ENCODE measurements at places on chromosomes 11 and 22.

DNA sequence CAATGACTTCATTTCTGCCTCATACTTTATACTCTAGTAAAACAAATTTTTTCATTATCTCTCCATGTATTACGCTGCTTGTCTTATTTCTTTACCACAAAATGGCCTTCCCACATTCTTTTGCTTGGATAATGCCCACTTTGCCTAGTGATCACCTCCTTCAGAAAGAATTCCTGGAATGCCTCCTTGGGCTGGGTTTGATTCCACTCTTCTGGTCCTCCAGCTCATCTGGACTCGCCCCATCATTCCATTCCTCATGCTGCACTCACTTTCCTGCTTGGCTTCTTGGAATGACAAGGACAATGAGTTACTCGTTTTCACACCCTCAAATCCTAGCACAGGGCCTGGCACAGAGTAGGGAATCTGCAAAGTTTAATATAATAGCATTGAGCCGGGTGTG is 475.1 kb upstream of the LARGE1 start:
- DNase-seq, result no peak

- DNase-seq, result no peak
Measured at GRCh38 chr11:112382561-112382960, 121.9 kb upstream of the PLET1 start.

GRCh38 chr11:69509846-69510390 is 28.5 kb downstream of the LINC01488 start:
- no peak for DNase-seq

GRCh38 chr11:61090521-61090920 is 11.8 kb upstream of the CD5 start:
- DNase-seq, result no peak

DNA sequence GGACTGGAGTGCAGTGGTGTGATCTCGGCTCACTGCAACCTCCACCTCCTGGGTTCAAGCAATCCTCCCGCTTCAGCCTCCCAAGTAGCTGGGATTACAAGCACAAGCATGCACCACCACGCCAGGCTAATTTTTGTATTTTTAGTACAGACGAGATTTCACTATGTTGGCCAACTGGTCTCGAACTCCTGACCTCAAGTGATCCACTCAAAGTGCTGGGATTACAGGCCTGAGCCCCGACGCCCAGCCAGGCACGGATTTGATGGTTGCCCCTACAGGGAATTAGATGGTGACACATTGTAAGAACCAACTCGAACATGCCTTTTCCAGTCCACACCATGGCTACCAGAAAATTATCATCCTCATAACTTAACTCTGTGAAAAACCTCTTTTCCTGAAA is 26.8 kb upstream of the RTL6 start:
- no peak for DNase-seq

- DNase-seq, result no peak
Measured at GRCh38 chr22:45207981-45208664, 32.6 kb downstream of the KIAA0930 start.

DNA sequence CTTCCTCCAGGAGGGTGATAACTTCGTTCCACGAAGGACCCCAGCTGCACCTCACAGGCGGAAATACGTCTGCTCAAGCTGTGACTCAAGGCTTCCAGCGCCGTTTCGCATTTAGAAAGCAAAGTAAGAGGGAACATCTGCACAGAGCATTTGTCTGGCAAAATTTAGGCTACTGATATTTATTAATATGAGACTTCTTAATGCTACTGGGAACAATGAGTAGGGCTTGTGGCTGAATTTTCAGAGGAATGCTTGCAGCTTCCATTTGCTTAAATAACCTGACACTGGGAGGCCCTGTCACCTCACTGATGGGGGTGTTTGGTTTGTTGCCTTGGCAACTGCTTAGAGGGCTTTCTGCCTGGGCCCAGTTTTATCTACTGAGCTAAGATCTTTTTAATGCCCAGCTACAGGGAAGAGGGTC is 14.7 kb upstream of the ST14 start:
- no peak for DNase-seq

DNA sequence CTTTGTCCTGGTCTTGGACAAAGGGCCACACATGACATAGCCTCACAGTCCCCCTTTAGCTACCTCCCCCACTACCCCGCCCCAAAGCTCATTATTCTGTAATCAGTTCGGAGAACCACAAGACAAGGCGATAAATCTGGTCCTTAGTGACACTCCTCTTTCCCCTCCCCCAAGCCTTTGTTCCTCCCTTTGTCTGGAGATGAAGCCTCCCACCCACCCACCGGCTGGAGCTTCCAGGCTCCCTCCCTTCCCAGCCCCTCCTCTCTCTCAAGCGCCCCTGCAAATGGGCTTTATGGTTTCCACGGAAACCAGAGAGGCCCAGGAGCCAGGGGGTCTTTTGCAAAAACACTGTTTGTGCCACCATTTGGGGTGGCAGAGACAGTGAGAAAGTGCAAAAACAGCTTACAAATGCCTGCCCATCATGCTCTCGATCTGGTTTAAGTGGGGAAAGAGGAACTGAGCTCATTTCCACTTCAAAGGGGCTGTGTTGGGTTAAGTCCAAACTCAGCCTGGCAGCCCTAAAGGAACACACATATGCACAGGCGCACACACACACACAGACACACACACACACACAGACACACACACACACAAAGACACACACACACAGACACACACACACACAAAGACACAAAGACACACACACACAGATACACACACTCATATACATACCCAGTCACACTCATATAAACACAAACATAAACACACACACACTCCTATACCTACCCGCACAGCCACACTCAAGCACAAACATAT is 23.5 kb downstream of the APLNR start:
- DNase-seq, result no peak

DNA sequence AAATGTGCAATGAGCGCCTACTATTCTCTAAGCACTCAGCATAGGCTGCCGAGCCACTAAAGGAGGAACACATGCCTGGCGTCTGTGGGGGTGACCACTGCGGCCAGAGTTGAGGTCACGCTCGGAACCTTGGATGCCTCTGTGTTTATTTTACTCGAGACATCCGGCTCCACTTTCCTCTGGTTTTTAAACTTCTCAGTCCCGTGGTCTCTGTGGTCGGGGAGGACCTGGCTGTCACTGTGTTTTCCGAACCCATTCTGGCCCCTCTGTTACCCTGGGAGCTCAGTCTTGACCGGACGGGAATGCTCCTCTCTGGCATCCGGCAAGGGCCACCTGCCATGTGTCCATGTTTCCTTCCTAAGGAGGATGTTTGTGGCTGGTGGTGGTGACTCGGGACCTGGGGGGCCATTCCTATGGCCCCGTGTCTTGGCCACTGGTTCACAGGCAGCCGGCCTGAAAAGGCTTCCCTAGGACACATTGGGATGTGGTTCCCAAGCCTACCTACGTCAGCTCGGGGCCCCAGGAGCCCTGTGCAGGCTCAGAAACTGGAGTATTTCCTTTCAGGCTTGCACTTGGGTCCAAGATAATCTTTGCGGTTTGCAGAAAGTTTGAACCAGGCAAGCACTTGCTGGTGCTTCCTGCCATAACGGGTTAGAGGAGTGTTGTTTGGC is 46.7 kb upstream of the PARVG start:
- no peak for DNase-seq

GRCh38 chr22:32142600-32142999 is 16.5 kb downstream of the C22orf42 start:
- no peak for DNase-seq

- no peak for DNase-seq
Measured at GRCh38 chr22:20063271-20064139, 16.5 kb upstream of the DGCR8 start.

GRCh38 chr11:12541583-12542151 is 132.6 kb upstream of the TEAD1 start:
- no peak for DNase-seq

DNA sequence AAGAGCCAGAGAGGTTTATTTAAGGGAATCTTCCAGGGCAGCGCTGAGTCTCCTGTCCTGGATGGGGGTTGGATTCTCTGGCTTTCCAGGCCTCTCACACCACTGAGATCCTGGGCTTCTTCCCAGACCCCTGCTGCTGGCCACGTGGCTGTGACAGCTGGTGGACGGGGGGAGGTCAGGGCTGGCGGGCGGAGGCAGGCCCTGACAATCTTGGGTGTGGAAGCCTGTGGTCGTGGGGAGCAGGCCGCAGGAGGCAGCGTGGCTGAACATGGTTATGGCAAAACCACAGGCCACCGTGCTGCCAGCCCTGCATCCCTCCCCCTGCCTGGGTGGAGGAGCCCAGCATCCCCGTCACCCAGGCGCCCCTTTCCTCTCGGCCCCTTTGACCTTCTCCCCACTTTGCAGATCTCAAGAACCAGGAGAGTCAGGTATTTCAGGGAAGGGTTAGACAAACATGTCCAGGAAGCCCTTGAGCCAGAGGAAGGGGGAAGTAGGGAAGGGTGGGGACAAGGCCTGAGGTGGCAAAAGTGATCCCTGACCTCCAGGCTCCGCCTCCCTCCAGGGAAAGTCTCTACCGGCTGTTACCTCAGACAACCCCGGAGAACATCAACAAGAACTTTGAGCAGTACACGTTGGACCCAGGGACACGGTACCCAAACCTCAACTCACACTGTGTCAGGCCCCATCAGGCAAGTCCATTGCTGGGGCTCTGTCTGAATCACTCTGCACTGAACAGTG is 111.8 kb downstream of the MICAL2 start:
- DNase-seq, result no peak

GRCh38 chr11:75263944-75264349 is 23.4 kb downstream of the TPBGL start:
- no peak for DNase-seq

- no peak for DNase-seq
Measured at GRCh38 chr22:47050401-47051051, 288.1 kb downstream of the TBC1D22A start.

DNA sequence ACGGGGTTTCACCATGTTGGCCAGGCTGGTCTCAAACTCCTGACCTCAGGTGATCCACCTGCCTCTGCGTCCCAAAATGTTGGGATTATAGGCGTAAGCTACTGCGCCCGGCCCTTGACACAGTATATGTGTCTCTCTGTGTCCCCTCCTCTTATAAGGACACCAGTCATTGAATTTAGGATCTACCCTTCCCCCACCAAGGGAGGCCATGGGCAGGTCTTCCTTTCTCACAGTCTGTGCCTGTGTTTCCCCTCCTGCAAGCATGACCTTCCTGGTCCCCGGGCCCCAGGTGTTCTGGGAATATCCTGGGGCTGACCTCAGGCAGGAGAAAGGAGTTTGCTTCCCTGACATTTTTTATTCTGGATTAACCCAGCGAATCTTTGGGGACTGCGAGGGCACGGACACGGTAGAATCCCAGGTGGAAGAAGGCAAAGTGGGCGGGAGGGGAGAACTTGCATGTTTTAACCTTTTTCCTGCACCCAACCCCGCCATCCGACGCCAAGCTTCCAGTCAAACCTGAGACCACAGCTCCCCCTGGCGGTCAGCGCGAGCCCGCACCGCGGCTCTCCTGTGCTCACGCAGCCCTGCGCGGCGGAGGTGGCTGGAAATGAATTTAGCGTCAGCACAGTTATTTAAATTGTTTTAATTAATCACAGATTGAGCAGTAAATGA is 42.1 kb upstream of the ISX start:
- peak; percentile 67 for DNase-seq

- DNase-seq, result no peak
Measured at GRCh38 chr11:73446766-73447165, 70.6 kb downstream of the RELT start.

GRCh38 chr11:112096194-112096593 is 9.5 kb downstream of the SDHD start:
- DNase-seq, result no peak

GRCh38 chr11:26830218-26830617 is 108.4 kb upstream of the SLC5A12 start:
- no peak for DNase-seq

DNA sequence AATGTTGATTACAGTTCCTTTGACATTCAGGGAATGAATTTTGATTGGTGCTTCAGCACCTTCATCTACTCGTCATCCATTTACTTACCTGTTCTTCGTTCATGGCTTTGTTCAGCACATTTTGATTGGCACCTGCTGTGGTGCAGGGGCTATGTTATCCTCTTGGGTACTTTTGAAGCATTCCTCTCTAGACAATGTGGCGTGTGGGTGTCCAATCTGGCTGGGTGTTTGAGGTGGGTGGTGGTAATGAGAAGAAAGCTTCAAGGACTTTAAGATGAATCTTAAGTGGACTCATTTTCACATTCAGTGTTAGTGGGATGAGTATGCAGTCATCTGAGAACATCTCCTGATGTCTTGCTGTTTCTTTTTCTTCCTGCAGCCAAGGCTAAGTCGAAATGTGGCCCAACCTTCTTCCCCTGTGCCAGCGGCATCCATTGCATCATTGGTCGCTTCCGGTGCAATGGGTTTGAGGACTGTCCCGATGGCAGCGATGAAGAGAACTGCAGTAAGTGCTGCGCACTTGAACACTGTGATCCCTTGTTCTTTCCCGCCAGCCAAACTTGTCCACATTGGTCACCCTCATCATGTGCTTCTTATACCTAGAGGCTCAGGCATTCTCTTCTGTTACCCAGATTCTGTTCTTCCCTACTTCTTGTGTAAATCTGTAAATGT is 137.5 kb downstream of the LDLRAD3 start:
- no peak for DNase-seq

DNA sequence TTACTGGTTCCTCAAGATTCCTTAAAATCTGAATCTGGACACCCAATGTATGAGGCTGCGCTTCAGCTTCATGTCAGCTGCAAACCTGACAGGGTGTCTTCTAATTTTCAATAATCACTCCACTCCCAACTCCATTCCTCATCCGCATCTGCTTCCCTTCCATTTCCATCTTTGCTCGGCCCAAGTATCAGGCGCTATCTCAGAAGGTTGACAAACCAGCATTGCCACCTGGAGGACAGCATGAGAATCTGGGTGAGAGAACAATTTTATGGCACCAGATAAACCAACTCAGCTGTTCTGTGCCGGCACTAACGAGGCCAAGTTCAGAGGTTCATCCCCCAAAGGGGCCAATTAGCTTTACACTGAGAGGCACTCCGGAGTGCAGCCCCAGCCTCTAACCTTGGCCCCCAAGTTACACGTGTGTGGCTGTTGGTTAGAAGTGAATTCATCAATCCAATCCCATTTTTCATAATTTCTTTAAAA is 79.1 kb upstream of the LMO2 start:
- DNase-seq, result peak; percentile 10

DNA sequence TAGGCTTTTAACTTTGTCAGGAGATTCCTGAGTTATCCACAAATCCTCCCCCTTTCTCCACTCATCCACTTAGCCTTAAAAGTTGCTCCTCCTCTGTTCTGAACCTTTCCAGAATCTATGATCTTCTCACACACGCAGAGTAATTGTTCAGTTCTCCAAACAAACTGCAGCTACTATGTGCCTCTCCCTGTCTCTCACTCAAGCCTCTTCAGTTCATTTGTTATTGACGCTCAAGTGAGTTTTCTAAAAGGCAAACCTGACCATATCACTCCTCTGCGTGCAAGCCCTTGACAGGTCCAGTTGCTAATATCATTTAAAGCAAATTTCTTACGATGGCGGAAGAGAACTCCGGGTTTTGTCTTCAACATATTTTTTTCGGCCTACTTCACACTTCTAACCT is 1169.7 kb upstream of the TENM4 start:
- no peak for DNase-seq

All from stimulated activated CD4-positive, alpha-beta T cell treated with anti-CD3 and anti-CD28 coated beads, Interleukin-2, amount 100 ng/mL, for 24 hours (primary cell).